NCI-H748 treated with DMSO at 0.1 percent for 48 hours (cell line): ENCODE measurements at places on chromosomes 12 and 14.

DNA sequence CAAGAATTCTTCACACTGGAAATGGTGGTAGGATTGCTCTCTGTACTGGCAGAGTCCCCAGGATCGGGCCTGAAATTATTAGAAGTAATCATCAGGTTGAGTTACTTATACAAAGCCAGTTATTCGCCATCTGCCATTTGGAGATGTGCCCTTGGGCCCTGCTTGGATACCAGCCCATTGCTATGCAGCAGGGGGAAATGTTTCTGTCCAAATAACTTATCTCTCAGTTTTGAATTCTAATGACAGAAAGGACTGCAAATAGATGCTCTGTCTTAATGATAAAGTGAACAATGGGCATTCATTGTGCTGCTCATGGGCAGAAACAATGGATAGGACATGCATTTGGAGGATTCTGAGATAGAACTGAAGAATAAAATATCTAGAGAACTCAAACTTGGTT, 139.1 kb upstream of the PELI2 start:
- DNase-seq: no peak

- DNase-seq: no peak
Observed at GRCh38 chr12:89568484-89568883, 42.6 kb upstream of the POC1B start.

DNA sequence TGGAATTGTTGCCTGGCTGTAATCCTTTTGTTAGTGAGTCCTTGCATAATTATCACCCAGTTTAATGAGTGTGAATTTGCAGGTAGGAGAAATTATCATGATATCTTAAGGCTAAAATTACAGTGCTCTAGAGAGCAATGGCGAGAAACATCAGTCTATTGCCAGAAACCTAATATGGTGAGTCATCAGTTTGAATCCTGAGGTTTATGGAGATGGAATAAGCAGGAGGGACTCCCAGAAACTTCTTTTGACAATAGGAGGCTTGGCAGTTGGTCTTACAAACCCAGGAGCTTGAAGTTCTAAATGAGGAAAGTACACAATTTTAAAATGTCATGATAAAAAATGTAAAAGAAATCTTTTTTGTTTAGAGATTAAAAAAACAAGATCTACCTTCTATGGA, 31.5 kb upstream of the CRADD start:
- DNase-seq: no peak

- no peak for DNase-seq
Observed at GRCh38 chr14:22872833-22873520, 1.4 kb downstream of the LRP10 start.

- peak; percentile 32 for DNase-seq
Observed at GRCh38 chr14:98634043-98634820, 637.8 kb downstream of the BCL11B start.

DNA sequence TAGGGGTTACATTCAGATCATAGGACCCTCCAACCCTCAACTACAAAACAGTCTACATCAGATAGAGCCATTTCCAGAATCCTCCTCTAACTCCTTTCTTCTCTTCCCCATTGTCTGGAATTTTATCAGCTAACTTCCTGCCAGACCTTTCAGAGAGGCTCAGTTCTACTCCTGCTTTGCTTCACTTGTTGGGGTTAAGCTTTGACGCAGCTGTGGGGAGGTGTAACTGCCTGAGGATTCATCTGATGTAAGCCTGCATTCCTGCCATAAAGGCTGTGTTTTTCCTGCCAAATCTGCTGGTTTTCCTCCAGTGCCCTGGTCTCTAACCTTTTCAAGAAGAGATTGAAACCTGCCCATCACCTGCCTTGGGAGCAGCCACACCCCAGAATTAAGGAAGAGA, 16.9 kb downstream of the DHRS2 start:
- no peak for DNase-seq

- DNase-seq: no peak
Observed at GRCh38 chr14:22994762-22995275, 12.5 kb upstream of the AJUBA start.

DNA sequence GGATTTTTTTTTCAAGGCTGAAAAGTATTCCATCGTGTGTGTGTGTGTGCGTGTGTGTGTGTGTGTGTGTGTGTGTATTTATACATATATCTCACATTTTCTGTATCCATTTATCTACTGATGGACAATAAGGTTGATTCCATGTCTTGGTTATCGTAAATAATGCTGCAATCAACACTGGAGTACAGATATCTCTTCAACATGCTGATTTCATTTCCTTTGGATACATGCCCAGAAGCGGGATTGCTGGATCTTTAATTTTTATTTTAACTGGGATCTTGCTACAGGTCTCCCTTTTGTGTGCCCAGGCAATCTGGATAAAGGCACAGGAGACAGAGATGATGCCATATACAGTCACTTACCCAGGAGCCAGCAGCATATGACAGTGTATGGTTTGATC, 338.1 kb downstream of the SOX5 start:
- no peak for DNase-seq

GRCh38 chr12:13152281-13152680, 44.2 kb upstream of the EMP1 start:
- no peak for DNase-seq

GRCh38 chr12:127660961-127661360, 606.0 kb upstream of the TMEM132C start:
- no peak for DNase-seq

DNA sequence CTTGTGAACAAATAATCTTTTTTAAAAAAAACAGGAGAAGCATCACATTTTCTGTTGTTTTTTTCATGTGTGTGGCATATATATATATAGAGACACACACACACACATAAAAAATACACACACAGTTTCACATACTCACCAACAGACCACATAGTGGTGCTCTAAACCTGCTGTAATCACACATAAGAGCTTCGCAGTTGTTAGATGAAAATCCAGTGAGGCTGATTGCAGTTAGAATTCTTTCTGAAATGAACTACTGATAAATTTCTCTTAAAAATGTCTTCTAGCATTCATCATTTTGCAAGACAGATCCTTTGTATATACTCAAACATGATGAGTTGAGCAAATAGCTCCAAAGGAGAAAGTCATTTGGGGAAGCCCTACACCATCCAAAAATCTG, 434.3 kb upstream of the STXBP6 start:
- peak; percentile 46 for DNase-seq

DNA sequence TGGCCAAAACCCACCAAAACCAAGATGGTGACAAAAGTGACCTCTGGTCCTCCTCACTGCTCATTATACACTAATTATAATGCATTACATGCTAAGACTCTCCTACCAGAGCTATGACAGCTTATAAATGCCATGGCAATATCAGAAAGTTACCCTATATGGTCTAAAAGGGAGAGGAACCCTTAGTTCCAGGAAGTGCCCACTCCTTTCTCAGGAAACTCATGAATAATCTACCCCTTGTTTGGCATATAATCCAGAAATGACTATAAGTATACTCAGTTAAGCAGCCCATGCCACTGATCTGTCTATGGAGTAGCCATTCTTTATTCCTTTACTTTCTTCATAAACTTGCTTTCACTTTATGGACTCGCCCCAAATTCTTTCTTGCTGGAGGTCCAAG, 43.0 kb upstream of the FUT8 start:
- DNase-seq: no peak

- no peak for DNase-seq
Observed at GRCh38 chr14:90969531-90970166, 90.8 kb downstream of the RPS6KA5 start.

GRCh38 chr12:99302874-99303273, 344.7 kb upstream of the GARIN6 start:
- DNase-seq: no peak

DNA sequence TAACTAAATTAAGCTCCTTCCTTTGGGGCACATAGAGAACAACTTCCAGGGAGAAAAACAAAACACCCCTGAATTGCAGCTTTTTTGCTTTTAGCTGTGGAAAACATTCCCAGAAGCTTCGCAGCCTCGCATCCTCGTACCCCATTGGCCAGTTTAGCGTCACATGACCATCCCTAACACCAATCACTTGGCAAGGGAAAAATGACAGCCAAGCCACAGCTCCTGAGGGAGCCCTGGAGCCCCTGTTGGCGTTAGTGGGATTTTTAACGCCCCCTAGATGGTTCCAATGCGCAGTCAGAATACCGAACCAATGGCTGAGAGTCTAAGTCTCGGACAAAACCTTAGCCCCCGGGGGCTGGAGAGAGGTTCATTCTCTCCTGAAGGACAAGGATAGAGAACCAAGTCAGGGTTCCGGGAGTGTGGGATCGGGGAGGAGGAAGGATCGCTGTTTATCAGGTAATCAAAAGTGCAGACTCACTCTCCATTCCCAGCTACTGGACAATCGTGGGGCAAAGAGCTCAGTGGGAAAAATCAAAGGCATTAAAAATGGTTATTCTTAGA, 135.6 kb upstream of the HIF1A start:
- no peak for DNase-seq

- DNase-seq: no peak
Observed at GRCh38 chr12:81412940-81413339, 335.1 kb downstream of the ACSS3 start.

- DNase-seq: no peak
Observed at GRCh38 chr12:10783252-10783651, 19.2 kb downstream of the TAS2R7 start.

GRCh38 chr12:94841177-94841576, 162.3 kb downstream of the NDUFA12 start:
- no peak for DNase-seq
